ENCODE measurements at places on chromosomes 5 and 9.

GRCh38 chr5:174291-174600 is 17.0 kb upstream of the LRRC14B start:
- DNase-seq: no peak

DNA sequence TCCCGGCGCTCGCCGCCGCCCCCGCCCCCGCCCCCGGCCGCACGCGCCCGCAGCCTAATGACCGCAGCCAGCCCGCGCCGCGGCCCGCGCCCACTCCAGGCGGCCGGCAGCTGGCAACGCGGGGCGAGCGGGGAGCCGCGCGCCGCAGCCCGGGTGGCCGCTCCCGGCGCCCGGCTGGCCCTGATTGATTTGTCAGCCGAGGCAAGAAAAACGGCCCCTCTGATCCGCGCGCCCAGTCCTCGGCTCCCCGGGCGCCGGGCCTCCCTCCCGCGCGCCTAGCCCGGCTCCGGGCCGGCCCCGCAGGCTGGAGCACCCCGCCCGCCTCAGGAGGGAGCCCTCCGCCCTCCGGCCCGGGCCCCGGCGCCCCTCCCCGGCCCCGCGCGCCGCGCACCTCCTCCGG is 11.9 kb upstream of the LHX2 start:
- DNase-seq: no peak

DNA sequence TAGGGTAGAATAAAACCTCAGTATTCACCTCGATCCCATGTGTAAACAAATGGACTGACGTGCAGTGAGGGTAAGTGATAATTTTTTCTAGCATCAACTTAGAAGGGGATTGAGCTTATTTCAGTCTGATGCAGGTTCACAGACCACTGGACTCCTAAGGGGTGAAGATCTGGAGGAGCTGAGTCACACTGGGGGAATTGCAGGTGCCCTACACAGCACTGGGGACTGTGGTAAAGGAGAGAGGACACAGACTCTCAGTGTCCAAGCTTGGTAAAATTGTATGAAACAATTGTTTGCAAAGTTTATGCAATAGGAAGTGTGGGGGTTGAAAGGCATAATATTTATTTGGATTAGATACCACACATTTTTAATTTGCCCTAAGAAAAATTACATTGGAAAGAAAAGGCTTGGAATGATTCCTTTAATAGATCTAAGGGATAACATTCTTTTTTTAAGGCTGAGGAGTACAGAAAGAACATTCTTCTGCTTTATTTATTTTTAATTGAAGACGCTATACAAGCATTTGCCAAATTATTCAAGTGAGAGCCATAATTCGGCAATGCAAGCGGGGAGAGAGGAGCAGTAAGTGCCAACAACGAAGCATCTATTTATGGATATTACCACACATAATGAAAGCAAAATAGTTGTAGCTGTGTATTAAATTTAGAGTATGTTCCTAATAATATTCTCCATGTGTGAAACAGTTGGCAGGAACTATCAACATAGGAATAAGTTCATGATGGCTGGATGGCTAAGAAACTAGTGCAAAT is 766.9 kb upstream of the ADAMTS16 start:
- no peak for DNase-seq

- no peak for DNase-seq
Measured at GRCh38 chr5:32990593-32991420, 279.7 kb downstream of the NPR3 start.

- no peak for DNase-seq
Measured at GRCh38 chr5:98656125-98656795, 117.2 kb upstream of the RGMB start.

GRCh38 chr9:121700165-121700831 is 48.9 kb downstream of the DAB2IP start:
- no peak for DNase-seq

GRCh38 chr9:6907772-6908381 is 150.1 kb downstream of the KDM4C start:
- no peak for DNase-seq

GRCh38 chr5:140221697-140222223 is 46.8 kb downstream of the CYSTM1 start:
- DNase-seq: no peak

DNA sequence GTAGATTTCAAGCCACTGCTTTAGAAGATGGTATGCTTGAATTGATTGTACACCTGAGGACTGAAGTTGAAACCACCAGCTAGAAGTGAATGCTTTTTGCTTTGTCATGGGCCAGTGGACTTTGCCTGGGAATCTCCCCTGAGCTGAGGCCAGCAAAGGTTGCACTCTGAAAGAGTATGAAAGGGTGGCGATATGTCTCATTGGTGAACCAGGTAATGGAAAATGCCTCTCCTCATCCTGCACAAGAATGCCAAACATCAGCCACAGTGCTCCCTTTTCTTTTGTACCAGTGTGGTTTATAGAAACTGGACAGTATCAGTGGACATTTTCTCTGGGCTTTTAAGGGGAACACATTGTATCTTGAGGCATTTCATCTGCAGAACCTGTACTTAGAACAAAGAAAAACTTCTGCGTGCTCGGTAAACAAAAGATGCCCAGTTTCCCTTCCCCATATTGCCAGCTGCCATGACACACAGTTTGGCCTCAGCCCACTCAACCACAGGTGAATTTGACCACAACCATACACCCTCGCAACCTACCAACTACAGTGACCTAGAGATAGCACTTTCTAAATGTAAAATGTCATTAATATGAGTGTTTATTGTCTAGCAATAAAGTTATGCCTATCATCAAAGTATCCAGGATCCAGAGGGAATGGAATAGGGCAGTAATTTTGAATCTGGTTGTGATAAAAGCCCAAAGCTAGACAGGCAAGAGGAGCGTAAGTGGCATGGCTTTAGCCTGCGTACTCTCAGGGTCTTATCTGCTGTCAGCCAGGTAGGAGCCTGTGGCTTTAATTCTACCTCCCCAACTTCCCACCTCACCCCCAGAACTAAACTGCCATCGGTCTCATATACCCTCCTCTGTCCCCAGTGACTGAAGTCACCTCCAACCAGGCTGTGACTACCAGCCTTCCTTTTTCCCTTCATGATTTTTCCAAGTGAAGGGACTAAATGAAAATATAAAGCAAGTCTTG is 79.5 kb upstream of the LHFPL2 start:
- DNase-seq: no peak

DNA sequence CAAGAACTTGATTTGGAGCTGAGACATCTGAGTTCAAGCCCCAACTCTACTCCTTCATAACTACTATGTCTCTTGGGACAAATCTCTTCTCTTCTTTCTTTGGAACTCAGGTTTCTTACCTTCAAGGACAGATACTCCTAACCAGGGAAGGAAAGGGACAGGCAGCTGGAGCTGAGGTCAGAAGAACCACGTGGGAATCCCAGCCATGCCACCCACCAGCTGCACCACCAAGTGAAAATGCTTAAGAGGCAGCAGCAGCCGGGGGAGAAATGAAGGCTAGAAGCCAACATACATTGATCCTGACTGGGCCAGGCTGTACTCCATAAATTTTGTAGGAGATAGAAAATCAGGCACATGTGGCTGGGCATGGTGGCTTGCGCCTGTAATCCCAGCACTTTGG is 9.6 kb upstream of the OR5C1 start:
- DNase-seq: no peak

DNA sequence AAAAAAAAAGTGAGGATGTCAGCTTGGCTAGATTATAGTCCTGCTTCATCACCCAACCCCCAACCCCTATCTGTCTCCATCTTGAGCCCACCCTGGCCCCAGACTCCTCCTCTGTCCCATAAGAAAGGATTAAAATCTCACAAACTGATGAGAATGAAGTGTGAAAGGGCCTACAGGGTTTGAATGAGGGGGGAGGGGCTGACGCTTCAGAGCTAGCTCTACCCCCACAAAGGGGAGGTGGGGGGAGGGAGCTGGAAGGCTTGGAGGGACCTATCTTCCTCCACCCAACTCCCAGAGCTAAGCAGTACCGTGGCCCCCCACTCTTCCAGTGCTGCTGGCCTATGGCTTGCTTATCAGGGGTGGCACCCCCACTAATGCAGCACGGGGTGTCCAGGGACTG is 43.7 kb upstream of the HAND1 start:
- DNase-seq: no peak

GRCh38 chr5:74054139-74054538 is 428.1 kb downstream of the ARHGEF28 start:
- DNase-seq: no peak

DNA sequence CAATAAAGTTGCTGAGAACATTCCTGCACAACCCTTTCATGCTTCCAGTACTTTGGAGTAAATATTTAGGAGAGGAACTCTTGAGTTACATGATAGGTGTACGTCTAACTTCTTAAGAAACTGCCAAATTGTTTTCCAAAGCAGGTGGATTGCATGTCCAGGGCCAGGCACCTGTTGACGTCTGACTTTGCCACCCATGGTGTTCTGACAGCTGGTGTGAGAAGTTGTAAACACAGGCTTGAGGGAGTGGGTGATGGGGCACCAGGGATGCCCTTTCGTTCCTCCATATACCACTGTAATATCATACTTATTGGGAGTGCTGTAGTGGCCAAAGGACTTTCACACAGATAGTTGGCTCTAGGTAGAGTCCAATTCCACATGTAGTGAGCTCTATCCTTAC is 352.1 kb downstream of the GADD45G start:
- no peak for DNase-seq

DNA sequence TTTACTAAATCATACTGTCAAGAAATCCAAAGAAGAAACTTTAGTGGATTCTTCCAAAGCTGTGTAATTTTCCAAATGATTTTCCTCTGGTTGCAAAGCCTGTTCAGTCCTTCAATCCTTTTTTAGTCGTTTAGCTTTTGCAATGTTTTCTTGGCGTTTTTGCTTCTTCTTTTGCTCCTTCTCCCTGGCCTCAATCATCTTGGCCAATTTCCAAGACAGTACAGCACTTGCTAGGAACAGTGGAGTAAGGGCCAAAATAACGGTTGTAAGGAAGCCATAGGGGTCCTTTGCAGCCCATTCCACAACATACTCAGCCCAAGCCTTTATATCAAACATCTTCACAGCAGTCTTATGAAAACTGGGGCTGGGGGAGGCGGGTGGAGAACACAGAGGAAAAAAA is 2.4 kb downstream of the SMIM15 start:
- no peak for DNase-seq

DNA sequence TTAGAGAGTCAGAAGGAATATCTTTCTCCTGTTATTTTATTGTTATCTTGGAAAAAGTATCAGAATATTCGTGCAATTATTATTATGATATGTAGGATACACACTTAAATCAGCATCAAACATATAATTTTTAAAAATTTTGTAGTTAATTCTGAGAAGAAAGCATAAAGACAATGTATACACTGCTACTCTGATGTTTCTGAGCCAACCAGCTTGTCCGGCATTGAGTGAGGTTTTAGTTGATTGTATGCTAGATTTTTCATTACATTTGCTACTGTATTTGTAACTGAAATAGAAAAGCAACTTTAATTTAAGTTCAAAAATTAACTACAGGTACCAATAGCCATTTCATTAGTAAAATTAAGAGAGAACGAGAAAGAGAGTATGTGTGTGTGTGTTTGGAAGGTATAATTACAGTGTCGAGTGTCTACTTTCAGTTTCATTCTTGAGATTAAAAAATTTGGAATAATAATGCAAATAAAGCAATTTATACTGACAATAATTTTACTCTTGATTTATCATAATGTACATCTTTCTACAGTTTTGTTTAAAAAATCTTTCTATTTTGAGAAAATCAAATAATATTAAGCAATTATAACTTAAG is 160.4 kb upstream of the CDH12 start:
- DNase-seq: no peak

GRCh38 chr9:84750152-84750865 is 80.8 kb downstream of the NTRK2 start:
- no peak for DNase-seq

DNA sequence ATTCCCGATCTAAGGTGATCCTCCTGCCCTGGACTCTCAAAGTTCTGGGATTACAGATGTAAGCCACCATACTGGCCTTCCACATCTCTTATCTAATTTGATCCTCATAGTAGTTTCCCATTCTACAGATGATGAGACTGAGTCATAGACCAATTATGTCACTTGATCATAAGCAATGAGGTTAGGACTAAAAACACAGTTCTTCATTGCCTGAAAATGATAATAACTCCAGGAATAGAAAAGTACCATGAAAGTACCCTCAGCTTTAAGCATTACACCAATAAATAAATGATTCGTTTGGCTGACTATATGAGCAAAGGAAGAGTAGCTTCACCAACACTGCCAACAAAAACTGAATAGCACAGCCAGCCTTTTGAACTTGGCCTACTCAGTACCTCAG is 389.5 kb downstream of the ACTL7B start:
- no peak for DNase-seq
